NCI-H2081 (cell line): ENCODE measurements at places on chromosomes 6 and 20.

- no peak for DNase-seq
Observed at GRCh38 chr6:31819871-31820299, 4.5 kb downstream of the HSPA1A start.

DNA sequence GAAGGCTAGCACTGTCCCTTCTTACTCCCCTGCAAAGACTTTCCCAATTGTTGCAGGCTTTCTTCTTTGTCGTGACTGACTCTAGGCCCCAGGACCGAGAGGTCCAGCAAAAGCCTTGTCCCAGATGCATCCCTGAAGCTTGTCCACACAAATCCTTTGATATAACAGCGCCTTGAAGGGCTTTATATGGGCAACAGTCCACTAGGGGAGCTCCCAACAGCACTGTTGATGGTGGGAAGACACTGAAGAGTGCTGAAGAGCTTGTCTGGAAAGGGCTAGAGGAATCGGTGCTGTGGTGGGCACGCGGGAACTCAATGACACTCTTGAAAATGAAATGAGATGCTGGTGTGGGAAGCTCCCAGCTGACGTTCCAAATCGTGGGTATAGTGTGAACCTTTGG is 316.1 kb upstream of the CDH4 start:
- no peak for DNase-seq

DNA sequence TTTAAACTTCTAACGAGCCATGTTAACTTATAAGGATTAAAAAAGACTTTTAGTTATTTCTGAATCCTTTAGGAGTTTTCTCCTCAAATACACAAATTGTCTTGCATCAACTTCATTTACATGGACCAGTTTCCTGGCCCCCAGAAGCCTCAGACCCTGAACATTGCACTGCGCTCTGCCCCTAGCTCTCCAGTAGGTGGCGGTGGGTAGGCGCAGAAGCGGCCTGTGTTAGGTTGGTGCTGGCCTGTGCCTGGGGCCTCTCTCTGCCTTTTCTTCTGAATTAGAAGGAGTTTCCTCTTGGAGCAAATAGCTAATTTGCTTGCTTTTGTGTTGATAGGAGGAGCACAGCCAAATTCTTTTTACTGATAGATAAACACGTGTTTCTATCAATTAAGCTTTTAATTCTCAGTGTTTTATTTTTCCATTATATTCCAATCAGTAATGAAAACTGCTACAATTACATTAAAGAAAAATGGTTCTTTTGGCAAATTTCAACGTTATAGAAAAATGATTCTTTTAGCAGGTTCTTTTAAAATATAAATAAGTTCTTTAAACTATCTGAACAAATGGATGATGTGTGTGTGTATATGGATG is 44.4 kb downstream of the DTD1 start:
- DNase-seq, result peak; percentile 61

- no peak for DNase-seq
Observed at GRCh38 chr6:35248300-35248699, 11.2 kb upstream of the ZNF76 start.

GRCh38 chr20:58389324-58389967 is 417 bp downstream of the VAPB start:
- DNase-seq, result peak; percentile 39

DNA sequence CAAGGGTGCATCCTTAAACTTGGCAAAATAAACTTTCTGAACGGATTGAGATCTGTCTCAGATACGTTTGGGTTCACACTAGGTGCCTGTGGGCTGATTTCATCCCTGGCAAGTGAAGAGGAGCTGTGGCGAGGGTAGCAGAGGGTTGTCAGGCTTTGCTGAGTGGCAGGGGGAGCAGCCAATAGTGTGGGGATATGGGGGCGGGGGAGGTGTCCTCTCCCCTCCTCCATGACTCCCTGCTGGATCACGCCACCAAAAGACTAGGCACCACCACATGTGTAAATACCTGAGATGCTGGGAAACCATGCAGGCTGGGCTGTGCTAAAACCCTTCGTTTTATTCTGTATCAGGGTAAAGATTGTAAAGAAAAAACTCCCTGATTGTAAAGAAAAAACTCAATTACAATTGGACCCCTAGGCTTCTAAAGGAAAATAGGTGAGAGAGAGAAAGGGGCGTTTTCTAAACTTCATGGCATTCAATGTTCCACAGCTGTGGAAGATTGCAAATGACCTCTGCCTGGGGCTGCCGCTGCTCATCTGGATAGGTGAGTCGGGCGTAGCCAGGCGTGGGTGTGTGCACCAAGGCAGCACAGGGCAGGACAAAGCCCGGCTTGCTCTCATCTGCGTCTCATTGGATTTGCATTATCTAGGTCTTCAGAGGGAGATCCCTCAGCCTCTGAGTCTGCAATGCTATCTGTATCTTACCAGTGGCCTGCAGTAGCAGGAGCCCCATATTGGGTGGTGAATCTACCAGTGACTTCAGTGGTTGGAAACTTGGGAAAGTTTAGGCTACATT is 26.9 kb upstream of the ADTRP start:
- DNase-seq, result no peak

DNA sequence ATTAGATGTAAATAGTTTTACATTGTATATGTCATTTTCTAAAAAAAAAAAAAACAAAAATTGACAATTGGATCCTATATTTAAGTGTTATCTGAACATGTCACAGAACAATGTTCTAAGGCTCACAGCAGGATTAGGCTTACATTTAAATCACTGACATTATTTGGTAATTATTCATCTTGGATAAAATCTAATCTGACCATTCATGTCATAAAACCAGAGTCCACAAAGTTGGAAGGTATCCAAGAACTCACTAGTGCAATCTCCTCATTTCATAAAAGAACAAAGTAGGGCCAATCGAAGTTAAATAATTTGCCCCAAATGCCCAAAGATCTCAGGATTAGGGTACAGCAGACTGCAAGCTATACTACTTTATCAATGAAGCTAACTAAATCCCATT is 73.0 kb downstream of the PDSS2 start:
- DNase-seq, result no peak

DNA sequence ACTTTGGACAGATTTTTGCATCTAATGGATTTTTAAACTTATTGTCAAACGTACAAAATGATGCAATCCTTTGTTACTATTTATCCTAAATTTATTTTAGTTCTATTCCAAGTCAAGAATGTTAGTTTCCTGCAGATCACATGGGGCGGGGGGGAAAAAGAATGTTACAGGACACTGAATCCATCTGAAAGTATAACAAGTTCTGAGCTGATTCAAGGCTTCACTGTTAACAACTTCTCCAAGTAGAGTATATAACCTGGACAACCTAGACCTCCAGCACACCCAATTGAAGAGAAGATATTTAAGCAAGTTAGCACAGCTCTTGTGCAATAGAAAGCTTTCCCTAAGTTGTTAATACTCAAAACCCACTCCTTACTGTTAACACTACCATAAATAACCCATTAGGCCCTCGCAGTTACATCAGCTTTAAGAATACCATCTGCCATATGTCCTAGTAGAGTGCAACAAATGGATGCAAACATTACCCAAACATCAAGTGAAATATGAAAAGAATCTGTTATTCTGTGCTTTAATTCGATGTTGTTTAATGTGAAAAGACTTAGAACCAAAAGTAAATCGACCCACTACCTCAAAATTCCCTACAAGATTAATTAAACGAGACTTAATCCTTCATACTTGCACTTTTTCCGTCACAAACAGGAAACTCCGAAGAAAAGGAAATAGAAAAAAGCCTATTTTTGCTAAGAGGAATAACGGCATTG is 1.3 kb downstream of the SEC63 start:
- DNase-seq, result no peak

DNA sequence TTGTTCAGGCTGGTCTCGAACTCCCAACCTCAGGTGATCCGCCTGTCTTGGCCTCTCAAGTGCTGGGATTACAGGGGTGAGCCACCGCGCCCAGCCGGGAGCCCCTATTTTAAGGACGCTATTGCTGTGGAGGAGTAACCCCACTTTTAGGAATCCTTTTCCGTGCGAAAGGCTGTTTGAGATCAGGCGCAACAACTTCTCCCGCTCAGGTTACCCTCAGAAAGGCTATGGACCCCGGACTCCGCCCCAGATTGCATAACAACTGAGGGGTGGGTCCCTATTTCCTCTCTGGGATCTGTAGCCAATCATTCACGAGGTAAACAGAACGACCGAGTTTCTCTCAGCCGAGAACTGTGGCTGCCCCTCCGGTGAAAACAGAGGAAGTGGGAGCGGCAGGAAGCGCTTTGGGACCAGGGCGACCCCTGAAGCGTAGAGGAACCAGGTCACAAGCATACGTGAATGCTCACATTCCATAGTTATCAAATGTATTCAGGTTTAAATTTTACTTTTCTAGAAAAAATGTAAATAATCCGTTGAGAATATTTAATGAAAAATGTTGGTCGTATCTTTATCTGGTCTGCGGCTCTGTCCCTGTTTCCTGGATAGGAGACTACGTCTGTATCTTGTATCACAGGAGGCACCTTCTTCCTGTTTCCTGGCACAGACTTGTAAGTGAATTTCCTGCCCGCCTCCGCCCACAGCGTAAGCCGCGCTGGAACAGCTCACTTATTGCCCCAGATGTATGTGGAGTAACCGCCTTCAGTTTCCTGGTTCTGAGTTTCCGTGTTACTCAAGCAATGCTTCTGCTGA is 26.8 kb downstream of the HLA-E start:
- DNase-seq, result peak; percentile 15

DNA sequence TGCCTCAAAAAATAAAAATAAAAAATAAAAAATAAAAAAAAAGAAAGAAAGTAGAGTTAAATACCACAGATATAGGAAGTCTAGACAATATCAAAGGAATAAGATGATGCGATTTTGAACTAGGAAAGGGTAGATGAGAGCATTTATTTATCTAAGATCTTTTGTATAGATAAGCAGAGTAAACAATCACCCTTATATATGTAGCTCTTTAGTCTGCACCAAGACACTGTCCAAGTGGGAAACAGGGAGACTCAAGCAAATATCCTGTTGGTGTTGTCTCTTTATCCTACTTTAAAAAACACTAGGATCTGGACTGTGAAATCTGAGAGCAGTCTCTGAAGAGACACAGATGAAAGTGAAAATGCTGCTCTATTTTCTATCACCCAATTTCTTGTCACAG is 587.0 kb upstream of the FLRT3 start:
- DNase-seq, result no peak

GRCh38 chr6:108157981-108158525 is 7.8 kb upstream of the NR2E1 start:
- no peak for DNase-seq

GRCh38 chr6:148287623-148288333 is 54.9 kb upstream of the SASH1 start:
- DNase-seq, result no peak

- DNase-seq, result no peak
Observed at GRCh38 chr6:145544041-145544440, 191.3 kb downstream of the EPM2A start.

- no peak for DNase-seq
Observed at GRCh38 chr6:79954849-79955248, 7.5 kb upstream of the ELOVL4 start.

DNA sequence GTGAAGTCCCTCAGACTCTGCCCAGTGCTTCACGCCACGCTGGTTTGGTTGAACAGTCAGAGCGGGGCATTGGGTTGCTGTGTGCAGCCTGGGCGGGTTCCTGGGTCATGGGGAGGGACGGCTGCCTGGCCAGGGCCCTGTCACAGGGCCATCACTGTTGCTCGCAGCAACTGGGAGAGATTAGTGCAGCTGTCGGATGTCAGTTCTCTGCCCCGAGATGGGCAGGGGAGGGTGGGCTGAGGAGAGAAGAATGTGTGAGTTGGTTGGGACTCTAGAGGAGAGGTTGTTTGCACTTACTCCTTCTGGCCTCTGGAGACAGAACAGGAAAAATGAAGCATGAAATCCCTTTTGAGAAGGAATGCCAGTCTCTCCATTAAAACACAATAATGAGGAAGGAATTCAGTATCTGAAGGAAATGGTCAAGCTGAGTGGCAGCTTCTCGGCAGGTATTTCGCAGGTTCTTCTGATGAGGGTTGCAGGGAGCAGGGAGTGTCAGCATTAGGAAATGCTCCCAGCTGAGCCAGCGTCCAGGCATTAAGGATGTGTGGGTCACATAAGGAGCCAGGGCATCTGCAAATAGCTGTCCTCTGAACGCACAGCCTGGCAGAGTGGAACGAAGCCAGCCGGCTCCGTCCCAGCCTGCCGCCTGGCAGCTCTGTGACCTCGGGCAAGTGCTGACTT is 95.9 kb downstream of the SSR1 start:
- no peak for DNase-seq

DNA sequence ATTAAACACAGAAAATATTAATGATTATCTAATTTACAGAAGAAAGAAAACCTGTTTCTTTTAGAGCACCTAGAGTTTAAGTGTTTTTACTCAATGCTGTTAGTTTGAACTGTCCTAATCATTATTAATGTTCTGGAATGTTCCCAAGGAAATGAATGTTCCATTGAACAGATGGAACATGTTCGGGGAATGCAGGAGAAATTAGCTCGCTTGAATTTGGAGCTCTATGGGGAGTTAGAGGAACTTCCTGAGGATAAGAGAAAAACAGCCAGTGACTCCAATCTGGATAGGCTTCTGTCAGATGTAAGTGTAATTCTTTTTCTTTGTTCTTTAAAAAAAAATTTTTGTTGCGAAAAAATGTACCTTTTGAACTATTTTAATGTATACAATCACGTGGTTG is 10.8 kb upstream of the ECT2L start:
- DNase-seq, result no peak

GRCh38 chr6:14128746-14129145 is 11.2 kb downstream of the CD83 start:
- no peak for DNase-seq

DNA sequence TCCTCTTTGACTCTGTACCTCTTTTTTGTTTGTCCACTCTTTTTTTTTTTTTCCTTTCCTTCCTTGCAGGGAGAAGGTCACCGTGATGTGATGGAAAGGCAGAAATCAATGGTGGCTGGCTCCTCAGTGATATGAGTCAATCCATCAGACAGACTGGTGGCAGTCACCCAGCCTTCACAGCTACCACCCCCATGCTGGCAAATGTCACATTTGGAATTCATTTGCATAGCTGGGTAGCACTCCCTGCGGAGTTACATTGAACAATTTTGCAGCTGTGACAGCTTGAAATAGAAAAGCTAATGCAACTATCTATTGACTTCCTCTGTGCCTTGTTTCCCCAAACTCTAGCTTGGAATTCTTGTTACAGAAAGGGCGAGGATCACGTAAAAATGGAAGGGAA is 668.4 kb downstream of the C6orf118 start:
- DNase-seq, result peak; percentile 13

- no peak for DNase-seq
Observed at GRCh38 chr20:62395311-62396242, 8.7 kb downstream of the RPS21 start.

- DNase-seq, result no peak
Observed at GRCh38 chr20:12762725-12763124, 246.0 kb upstream of the SPTLC3 start.

- DNase-seq, result peak; percentile 75
Observed at GRCh38 chr6:5471044-5471443, 209.7 kb downstream of the FARS2 start.

DNA sequence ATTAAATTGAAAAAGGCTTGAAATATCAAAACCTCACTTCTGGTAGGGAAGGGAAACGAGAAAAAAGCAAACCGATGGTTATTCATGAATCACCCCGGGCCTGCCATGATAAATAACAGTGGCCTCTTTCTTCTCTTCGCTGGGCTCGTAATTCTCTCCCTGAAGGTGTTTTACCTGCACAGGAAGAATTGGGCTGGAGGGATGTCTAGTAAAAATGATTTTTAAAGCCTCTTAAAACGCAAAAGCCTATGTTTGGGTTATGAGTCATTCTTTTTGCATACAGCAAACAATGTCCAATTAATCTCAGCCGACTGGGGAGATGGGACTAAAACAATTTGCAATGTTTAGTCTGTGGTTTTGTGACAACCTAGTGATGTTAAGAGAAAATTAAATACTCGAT is 16.8 kb downstream of the LINC00237 start:
- DNase-seq, result no peak
